ENCODE measurements at places on chromosomes 5 and 9. TPM values are rescaled to one million over a fixed set of nuclear protein-coding genes. Genes with fewer than 3 reads are reported as not detected.

GRCh38 chr9:124843456-124844034 is 9.7 kb upstream of the WDR38 start:
- no peak for DNase-seq

The PDZD2 gene
- 2.3 TPM for total RNA-seq

DNA sequence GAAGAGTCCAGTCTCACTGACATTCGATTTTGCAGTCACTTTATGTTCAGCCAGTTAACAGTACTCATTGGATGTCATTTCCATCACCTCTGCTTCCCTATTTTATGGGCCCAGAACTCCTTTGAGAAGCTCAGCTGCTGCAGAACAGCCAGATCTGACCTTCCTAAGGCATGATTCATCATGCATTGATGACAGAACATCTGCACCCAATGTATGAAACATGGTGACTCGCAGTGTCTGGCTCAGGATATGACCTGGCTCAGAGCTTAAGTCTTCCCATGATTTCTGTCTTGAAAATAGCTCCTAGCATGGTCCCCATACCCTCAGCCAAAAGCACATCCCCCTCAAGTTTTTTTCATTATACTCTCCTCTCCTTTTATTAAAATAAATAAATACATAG is 92.6 kb upstream of the TRIM32 start:
- no peak for DNase-seq

The FGF10 gene
- total RNA-seq: 3.5 TPM

The CRHBP gene
- 0.87 TPM for total RNA-seq

DNA sequence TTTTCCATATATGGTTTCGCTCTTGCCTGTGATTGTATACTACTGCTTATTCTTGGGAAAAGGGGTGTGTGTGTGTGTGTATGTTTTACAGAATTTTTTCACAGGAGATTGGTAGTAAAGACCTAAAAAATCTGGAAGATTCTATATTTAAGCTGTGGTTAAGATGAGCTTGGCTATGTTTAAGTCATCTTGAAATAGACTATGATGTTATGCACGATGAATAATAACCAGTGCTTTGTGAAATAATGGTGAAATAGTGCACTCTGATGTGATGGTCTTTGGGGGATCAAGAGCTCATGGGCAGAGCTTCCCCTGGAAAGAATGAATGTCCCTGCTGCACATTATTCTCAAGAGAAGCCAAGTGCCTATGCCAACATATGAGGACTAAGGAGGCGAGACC is 301.0 kb downstream of the ACTL7B start:
- DNase-seq: no peak

GRCh38 chr9:91900055-91900796 is 49.8 kb downstream of the ROR2 start:
- DNase-seq: no peak

The LTC4S gene
- 8.7 TPM for total RNA-seq

GRCh38 chr5:111194925-111195324 is 29.3 kb upstream of the CAMK4 start:
- DNase-seq: no peak

The CENPK gene
- total RNA-seq: 7.8 TPM

The NR4A3 gene
- 0.61 TPM for total RNA-seq

DNA sequence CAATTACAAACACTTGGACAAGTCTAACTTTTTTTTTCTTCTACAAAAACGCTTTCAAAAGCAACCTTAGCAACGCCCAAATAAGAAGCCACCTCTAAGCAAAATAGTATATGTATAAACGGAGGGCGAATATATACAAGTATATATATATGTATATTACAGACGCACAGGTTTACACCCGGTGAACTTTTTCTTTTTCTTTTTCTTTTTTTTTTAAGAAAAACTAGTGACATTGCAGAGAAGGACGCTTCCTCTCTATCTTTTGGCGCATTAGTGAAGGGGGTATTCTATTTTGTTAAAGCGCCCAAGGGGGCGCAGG is 200 bp downstream of the NPR3 start:
- no peak for DNase-seq

The RLN2 gene
- not detected for total RNA-seq
